ENCODE measurements at places on chromosomes 2 and 18.

DNA sequence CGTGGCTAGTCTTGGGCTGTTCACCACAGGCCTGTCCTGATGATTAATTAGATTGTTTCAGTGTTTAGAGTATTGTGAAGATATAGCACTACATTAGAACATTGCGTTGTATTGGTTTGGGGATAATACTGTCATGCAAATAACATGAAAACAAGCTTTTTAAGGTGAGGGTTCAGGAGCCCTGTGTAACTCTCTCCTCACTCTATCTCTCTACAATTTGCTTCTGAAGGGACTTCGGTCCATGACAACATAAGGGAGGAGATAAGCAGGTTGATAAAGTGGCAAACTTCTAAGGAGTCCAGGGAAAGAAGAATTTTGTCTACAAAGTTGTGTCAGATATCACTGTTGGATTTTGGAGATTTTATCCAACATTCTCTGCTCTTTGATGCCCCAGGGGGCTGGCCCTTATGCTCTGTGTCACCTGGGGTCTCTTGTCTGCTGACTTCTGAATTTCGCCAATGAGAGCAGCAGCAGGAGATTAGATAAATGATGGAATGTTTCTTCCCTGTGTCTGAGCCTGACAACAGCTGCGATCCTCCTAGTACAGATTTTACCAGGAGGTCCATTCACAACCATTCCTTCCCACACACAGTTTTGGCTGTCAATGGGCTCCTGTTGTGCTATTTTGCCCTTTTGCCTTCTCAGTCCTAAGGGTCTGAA is 3.3 kb downstream of the TNP1 start:
- no peak for DNase-seq

DNA sequence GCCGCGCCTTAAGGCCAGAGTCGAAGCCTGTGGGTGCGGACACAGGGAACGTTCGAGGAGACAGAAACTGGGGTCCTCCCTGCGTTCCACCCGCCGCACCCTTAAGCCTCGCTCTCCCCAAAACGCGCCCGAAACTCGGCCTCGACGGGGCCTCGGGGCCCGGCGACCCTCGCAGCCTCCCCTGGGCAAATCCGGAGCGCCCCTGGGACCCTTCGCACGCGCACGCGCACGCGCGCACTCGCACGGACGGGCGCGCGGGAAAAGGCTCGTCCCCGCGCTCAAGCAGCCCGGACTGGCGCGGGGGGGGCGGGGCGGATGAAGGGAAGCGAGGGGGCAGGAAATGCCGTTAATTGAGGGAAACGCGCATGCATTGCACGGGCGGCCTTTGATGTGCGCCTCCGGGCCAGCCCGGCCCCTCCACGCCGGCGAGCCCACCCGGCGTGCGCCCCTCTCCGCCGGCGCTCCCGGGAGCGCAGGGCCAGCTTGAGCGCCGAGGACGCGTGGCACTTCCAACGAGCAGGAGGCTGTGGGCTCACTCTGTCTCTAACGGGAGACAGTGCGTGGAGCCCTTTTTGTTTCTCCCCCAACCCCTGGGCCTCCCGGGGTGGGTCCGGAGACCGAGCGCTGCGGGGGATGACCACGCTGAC is 5.4 kb upstream of the SALL3 start:
- DNase-seq, result no peak

- no peak for DNase-seq
Measured at GRCh38 chr2:128423788-128424165, 105.1 kb upstream of the HS6ST1 start.

DNA sequence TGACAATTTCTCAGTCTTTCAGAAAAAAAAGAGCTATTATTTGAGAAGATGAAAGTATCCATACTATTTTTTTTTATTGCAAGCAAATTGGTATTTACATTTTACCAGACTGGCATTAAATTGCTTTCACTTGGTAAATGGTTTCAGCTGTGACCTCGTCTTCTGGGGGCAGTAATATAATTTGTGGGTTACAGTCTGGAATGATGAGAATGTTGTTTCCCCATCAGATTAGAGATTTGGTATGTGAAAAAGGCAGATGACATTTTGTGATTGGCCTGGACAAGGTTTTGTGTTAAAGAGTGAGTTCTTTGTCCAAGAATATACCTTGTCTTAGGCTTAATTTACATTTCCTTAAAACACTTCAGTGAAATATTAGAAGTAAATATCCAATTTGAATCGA is 390.1 kb upstream of the ST6GAL2 start:
- DNase-seq, result no peak

- no peak for DNase-seq
Measured at GRCh38 chr2:101696272-101697123, 1.0 kb upstream of the MAP4K4 start.

- no peak for DNase-seq
Measured at GRCh38 chr18:5298156-5298852, 2.8 kb upstream of the ZBTB14 start.

GRCh38 chr2:202038471-202039277 is 5.0 kb downstream of the FZD7 start:
- DNase-seq, result no peak

DNA sequence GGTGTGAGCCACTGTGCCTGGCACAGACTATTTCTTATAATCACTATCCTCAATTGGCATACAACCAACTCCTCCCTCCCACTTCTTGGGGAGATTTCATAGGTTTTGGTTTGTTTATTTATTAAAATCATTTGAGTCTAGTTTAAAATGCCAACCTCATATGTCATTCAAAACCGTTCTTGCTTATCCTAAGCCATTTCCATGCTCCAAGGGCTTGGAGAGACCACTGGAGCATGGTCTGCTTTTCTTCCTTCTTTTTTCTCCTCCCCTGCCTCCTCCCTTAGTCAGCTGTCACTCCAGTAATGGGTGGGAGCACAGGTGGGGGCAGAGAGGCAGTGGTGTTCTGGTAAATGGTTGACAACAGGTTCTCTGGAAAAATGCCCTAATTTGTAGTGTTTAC is 20.4 kb upstream of the KCNS3 start:
- no peak for DNase-seq

GRCh38 chr2:60819155-60819862 is 62.1 kb upstream of the REL start:
- DNase-seq, result peak; percentile 69

- DNase-seq, result no peak
Measured at GRCh38 chr2:163713534-163714311, 22.1 kb downstream of the FIGN start.

DNA sequence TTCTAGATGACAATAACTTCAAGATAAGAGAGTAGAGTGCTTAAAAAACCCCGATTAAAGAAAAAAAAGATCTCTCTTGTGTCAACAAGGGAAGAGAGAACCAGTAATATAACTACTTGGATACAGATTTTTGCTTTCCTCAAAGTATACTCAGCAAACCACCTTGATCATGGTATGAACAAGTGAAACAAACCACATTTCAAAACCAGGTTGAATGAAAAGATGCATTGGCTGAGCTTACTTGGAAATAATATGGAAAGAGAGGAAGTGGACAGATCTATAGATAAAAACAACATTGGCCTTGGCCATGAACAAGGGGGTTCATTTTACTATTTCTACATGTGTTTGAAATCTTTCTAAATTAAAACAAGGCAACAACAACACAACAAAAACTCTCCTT is 50.1 kb downstream of the ATP8B1 start:
- no peak for DNase-seq

DNA sequence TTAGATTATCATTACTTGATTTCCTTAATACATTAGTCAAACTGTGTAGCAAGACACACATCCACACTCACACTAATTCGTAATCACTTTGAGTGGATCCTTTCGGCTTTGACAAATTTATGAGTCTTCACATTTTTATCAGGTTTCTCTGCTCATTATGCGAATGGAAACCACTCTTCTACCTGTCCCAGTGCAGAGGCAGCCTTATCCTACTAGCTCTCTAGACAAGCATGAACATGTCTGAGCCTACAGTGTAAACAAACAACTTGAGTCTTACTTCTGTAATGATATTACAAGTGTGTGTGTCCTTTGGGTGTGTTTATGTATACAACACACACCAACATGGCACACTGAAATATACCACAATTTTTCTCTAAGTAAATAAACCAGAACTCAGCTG is 361.9 kb upstream of the CHST9 start:
- no peak for DNase-seq

- no peak for DNase-seq
Measured at GRCh38 chr2:128180031-128180430, 89.0 kb downstream of the UGGT1 start.

GRCh38 chr2:75476761-75477160 is 84.0 kb downstream of the EVA1A start:
- DNase-seq, result no peak

DNA sequence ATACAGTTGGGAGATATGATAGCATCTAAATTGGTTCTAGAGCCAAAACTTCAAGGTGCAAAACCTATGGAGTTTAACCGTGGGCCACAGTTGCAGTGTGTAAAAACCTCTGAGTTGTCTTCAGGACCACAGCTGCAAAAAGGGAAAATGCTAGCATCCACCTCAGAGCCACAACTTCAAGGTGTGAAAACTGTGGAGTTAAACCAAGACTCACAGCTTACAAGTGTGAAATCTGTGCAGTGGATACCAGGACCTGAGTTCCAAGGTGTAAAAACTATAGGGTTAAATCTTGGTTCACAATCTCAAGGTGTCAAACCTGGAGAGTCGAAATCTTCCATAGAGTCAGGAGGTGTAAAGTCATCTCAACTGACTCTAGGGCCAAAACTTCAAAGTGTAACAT is 10.4 kb upstream of the ZNF512 start:
- no peak for DNase-seq

DNA sequence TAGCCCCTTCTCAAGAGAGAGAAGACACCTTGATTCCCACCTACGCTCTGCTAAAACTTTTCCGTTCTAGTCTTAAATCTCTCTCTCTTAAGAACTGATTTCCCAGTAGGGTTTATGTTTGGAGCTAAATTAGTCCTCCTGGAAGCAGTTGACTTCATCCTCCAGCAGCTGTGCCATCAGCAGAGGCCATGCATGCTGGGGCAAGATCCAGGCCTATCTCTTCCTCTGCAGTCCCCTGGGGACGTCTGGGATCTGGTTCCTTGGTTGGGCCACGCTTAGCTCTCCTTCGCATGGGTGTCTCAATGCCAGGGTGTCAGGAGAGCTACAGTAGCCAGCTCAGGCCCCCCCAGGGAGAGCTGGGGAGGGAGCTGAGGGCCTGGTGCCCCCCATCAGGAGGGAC is 49.7 kb downstream of the HPCAL1 start:
- DNase-seq, result no peak

DNA sequence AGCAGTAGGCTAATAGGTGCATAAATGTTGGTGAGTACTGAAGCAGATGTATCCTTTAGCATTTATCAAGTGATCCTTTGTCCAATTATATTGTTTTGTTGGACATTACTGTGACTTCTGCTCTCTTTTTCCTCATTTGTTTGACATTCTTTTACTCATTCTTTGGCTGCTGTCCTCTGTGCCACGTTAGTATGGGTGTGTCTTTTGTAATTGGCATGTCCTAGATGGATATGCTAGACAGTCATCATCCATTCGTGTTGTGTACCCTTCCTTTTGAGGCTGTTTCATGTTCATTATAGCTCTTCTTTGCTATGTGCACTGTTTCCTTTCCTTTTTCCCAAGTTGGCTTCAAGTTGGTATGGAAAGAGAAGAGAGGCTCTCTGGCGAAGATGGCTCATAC is 284.7 kb downstream of the CYP26B1 start:
- DNase-seq, result no peak

GRCh38 chr18:73296686-73297085 is 428.9 kb upstream of the NETO1 start:
- DNase-seq, result no peak

DNA sequence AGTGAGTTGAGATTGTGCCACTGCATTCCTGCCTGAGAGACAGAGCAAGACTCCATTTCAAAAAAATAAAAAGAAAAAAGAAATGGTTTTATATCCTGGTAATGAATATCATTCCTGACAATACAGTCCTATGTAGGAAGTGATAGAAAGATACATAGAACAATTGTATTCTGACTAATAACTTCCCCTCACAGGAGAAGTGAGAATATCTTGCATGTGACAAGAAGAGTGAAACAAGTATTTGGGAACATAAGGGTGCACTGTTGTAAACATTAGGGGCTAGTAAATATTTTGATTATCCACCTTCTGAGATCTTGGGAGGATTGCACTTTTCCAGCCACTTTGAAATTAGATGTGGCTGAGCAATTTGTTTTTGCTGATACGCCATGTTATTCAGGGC is 40.7 kb downstream of the KLHL14 start:
- no peak for DNase-seq

Measured in stimulated activated CD4-positive, alpha-beta T cell treated with anti-CD3 and anti-CD28 coated beads, Interleukin-12 subunit alpha, Interleukin-12 subunit beta, amount 100 ng/mL, for 4 hours (primary cell).